Kasumi-1 (cell line): ENCODE measurements at places on chromosomes 6 and 20.
A peak's percentile ranks its signal among the peaks of the same experiment; 100 is the strongest.

- peak; percentile 3 for DNase-seq
Measured at GRCh38 chr6:7899101-7899888, 11.3 kb downstream of the TXNDC5 start.

- no peak for DNase-seq
Measured at GRCh38 chr20:57329608-57330221, at the start of gene SPO11. SPO11 (plus strand) TSS chr20:57329803; CDS start chr20:57329868, 65 bp downstream.

DNA sequence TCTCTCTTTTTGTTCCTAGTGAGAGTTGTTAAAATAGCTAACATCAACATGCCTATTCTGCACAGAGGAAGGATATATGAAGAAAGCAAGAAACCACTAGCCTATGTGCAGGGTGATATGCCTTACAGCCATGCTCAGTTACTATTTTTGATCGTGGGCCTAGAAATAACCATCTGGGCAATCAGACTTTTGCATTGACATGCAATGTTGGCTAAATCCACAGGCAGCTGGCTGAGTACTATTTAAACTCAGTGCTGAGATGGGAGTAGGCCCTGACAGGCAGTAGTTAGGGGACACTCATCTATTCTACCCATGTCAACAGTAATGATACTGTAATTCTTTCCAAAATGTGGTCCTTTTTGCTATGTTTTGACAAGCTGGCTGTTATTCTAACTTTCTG lies 89.6 kb downstream of the HDGFL1 start:
- DNase-seq: no peak

- no peak for DNase-seq
Measured at GRCh38 chr6:75150685-75151412, 55.0 kb downstream of the COL12A1 start.

DNA sequence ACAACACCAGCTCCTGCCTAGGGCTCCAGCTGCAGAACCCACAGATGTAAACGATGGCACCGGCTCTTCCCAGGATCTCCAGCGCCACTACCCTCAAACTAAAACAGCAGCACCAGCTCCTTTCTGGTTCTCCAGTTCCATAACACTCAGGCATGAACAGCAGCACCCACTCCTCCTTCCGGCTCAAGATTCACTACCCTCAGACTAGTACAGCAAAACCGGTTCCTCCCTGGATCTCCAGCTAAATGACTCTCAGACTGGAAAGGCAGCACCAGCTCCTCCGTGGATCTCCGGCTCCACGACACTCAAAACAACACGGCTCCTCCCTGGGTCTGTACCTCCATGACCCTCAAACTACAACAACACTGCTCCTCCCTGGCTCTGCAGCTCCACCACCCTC lies 325.0 kb downstream of the PREX1 start:
- DNase-seq: no peak

DNA sequence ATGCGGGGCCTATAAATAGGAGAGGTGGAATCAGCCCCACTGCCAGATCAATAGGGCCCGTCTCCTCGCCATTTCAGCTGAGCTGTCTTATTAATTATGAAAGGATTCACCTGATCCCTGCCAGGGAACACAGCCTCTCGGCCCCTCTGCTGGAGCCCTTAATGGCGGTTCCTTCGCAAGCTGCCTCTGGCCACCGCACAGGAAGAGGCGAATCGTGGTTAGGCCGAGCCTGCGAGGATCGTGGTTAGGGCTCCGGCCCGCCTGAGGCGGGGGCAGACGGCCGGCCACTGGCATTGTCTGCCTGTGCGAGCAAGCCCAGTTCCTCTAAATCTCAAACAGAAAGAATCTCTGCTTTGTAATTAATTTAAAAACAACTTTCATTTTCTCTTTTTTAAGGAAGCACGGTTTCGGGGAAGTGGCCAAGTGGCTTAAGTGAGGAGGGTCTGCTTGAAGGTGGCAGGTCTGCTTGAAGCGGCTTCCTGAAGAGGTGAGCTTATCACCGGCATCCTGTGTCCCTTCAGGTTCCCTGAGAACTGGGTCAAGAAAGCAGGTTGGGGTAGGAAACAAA lies 9.2 kb downstream of the NRN1 start:
- DNase-seq: no peak

DNA sequence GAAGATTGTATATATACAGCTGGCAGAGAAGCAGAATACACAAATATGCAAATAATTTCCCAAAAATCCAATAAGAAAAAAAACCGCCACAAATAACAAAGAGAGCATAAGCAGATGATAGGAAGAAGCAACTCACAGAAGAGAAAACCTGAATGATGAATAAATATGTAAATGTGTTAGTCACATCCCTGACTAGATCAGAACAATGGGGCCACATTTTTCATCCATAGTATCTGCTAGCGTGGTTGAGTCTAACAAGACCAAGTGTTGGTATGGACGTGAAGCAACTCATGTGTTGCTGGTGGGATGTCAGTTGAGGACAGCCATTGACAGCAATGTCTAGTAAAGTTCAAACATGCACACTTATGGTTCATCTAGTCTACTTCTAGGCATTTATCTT lies 3.9 kb upstream of the SLC22A3 start:
- no peak for DNase-seq

DNA sequence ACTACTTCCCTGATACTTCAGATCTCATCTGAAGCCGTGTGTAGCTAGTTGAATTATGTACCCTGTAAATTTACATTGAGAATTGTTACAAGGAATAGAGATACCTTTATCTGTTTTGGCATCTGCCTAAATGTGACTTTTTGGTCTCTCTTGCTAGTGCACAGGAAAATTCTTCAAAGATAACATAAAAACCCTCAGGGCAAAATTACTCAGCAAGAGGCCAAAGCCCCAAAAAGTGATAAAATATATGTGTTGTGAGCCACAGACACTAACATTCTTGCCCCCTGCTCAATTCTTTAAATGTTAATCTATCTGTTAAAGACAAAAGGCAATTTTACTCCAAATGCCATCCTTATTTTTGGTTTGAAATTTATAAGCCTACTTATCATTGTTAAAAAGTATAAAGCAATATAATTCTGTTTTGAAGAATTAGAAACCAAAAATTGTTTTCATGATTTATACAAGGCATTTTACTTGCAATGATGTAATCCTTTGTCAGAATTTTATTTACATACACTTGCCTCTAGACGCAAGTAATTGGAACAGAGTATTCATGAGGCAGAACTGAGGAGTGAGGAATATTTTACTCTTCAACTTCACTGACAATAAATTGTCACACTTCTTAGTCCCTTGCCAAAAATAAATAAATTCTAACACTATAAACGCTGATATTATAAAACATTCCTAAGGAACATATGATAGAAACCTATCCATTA lies 186.2 kb downstream of the EPM2A start:
- DNase-seq: no peak

DNA sequence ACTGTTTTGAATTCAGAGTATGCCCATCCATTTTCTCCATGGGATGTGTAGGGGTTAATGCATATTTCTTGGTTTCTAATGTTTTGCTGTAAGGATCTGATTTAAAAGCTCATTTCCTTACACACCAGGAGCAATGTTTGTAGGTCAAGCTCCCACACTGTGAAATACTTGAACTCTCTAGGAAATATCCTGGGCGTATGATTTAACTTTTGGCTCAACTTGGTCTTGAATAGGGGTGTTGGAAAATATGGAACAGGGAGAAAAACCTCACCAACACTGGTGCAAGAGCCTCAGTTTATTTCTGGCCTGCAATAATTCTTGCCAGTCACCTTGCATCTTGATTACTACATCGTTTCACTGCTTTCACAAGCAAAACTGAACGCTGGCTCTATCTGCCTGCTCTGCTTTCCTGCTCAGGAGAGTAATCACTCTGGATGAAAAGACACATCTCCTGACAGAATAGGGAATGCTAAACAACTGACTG lies 25.1 kb upstream of the RFPL4B start:
- DNase-seq: no peak

DNA sequence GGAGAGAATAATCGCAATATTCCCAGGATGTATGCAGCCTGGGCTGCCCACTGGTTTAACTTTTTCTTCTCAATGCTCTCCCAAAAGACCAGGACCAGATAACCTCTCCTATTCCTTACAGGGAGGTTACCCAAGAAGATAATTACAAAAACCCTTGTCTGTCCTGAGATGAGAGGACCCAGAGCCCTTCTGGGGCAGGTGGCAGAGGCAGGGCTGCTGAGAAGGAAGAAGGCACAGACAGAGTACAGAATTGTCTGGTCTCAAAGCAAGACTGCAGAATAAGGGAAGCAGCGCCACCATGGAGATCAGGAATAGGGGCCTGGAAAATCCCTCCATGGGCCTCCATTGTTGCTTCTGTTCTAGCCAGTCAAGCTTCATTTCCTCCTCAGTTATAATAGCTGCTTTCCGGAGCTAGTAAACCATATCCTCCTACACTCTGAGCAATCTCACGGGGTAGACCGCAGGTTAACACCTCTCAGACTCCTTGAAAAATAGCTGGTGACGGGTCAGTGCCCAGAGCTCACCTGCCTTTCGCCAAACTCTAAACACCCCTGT lies 463 bp upstream of the HLA-DMB start:
- DNase-seq: peak; percentile 11
